ENCODE measurements at places on chromosomes 4 and X.
A peak's percentile ranks its signal among the peaks of the same experiment; 100 is the strongest.

GRCh38 chr4:155854582-155855226 lies 11.4 kb downstream of the ASIC5 start:
- peak; percentile 30 for DNase-seq

- no peak for DNase-seq
These were observed 50.9 kb downstream of the MED28 start for GRCh38 chr4:17665346-17665745.

GRCh38 chrX:46793386-46794143 lies 34.6 kb upstream of the SLC9A7 start:
- no peak for DNase-seq

DNA sequence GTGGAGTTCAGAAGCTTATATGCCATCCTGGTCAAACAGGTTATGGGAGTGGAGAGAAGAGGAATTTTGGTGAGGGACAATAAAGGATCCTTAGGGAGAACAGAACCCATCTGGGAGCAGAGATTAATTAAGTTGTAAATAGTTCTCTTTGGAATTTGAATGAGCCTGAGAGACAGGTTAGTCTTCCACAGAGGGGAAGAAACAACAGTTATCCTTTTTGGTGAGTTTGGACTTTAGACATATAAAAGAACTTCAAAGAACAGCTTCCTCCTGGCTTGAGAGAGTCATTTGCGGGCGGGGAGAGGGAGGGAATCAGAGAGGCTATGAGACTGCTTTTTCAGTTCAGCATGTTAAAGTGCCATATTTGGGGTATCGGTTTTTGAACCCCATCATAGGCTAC lies 793.3 kb upstream of the MAGEB2 start:
- DNase-seq = no peak

DNA sequence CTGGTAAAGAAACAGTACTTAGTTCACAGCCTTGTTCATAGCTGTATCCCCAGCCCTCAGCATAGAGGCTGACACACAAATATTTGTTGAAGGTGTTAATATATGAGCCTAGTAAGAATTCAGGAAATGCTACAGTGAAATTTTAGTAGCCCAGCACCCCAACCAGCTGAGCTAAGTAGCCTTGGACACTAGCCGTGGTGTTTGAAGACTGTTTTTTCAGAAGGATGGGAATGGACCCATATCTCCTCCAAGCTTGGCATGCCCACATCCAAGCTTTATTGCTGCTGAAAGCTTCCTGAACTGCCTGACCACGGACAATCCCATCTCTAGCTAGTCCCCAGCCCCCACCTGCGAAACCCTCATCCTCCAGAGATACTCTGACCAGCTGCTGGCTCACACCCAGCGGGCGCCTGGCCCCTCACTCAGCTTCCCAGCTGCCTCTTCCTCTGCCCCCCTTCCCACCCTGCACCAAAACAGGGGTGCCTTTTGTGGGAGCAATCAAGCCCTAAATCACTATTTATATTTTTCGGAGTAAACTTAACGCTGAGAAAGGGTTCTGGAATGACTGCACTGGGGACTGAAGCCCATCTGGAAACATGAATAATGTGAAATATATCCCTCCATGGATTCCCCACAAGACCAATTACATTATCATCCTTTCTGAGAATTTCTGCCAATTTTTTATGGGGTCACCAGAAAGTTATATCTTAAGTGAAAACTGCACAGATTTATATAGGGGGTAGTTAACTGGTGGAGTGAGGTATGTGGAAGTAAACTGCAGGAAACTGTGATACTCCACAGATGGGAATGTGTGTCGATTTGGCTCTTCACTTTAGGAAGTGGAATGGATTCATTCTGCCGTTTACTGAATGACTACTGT lies 41.1 kb upstream of the CBR4 start:
- no peak for DNase-seq

DNA sequence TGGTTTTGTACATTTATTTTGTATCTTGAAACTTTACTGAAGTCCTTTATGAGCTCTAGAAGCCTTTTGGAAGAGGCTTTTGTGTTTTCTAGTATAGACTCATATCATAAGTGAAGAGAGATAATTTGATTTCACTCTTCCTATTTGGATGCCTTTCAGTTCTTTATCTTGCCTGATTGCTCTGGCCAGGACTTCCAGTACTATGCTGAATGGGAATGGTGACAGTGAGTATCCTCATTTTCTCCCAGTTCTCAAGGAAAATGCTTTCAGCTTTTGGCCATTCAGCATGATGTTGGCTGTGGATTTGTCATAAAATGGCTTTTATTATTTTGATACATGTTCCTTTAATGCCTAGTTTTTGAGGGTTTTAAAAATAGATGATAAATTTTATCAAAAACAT lies 1061.3 kb downstream of the STPG2 start:
- DNase-seq = no peak

DNA sequence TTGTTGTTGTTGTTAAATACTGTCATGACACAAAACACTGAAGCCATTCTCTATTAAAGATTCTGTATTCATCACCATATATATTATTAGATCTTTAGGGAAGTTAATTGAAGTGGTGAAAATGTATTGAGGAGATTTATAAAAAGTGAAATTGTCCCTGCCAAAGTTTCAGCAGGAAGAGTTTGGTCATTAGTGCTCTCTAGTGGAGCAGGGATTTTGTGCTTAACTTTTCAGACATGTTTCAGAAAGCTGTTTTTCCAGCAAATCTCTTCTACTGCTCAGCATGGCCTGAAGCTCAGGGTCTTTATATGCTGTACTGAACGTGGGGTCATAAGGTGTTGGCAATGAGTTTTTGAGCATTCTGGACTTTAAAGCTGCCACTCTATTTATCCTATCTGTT lies 36.7 kb upstream of the CXXC4 start:
- no peak for DNase-seq

DNA sequence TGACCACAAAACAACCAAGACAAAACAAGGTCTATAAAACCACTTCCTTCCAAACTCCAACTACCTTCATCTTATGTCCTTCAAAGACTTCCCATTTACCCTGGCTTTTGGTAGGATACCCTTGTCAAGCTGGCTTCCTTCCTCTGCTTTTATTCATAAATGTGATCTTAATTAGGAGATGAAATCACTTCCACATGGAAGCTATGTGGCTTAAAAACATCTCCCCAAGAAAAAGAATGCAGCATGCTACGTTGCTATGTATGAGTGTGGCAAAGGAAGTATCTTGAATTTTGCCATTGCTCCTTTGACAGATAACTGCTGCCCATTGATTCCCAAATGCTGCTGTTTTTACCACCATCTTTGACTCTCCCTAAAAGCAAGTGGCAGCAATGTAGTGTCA lies 46.4 kb upstream of the VEGFD start:
- no peak for DNase-seq

- no peak for DNase-seq
These were observed at the start of gene SPATA18 for GRCh38 chr4:52051213-52051614. Gene SPATA18 (plus strand): TSS chr4:52051304. CDS start chr4:52051705, 401 bp downstream.

DNA sequence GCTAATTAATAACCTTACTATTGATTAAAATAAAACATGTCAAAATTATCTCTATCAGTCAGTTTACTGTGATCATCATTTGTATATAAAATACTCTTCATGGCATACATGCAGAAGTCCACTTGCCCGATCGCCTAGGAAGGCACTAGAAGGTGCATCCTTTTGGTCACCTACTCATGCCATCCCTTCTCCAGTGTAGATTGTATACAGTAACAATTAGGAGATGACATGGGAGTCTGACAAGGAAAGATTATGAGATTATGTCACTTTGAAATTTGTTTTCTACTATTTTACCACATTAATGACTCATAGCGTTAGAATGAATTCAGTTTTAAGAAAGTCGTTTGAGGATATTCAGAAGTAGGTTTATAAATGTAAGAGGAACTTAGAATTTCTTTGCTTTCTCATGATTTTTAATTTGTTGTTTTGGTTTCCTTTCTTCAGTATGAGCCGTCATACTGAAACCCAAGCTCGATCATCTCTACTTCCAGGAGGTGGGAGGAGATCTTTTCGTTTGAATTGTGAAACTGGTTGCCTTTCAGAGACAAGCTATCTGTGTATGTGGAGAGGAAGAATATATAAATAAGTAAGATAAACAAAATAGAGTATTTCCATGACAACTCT lies 51.1 kb upstream of the UNC5C start:
- no peak for DNase-seq
